ENCODE measurements at places on chromosomes 2 and 18.

DNA sequence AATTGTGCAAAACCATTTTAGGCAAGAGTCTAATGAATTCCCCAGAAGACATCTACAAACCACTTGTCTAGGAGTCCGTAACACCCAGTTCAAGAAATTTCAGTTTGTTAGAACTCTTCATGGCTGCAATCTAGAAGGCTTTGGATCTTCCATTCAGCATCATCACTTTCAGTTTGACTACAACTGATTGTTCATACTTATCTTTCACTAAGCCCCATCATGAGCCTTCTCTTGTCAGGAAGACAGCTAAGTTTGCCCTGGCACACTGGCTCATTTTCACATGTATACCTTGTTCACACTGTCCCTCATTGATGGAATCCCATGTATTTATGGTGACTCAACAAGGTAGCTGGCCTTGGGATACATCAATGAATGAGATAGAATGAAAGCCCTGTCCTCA is 898.4 kb upstream of the CELF4 start:
- no peak for DNase-seq

GRCh38 chr18:23719634-23720201 is 30.5 kb downstream of the LAMA3 start:
- DNase-seq: no peak

DNA sequence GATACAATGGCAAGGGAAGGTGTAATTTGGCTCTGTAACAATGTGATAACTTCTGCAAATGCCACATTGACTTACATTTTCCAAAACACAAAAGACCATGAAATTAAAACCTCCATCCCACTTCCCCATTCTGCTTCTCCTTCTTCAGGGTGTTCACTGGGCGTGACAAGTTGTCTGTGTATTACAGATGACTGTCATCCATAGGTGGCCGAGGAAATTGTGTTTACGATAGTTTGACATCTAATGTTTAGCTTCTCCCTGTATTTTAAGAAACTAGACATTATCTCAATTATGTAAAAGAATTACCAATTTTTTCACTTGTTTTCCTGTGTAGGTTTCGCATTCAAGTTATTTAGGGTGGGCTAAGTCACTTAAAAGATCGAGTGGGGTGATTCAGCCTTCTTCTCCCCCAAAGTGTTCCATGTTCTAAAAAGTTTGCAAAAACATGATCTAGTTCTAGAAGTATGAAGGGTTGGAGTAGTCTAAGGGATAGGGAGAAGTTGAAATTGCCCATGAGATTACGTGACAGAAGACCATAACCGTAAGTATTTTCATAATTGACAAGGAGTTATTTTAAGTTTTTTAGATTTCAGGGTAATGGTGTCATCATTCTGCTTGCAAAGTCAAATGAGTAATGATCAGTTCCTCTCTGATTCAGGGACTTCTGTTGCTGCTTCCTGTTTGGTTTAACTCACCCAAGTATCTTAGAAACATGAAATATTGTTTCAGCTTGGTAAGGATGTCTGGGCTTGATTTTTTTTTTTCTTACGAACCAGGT is 25.2 kb upstream of the CYTIP start:
- peak; percentile 83 for DNase-seq

- no peak for DNase-seq
Measured at GRCh38 chr2:144052083-144052482, 467.8 kb downstream of the ZEB2 start.

DNA sequence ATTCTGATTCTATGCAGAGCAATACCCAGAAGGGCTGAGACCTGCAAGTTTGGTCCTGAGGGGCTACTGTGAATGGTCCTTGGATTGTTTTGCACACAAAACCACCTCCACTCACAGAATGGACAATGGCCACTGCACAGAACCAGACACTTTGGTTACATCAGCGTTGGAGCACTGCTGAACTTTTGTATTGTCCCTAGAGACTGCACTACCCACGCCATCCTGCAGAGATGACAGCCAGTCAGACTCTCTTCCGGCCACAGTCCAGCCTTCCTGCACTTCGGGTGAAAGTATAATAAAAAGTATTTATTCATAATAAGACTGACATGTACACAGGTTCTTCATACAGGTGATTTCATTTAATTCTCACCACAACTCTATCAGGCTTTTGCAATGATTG is 35.7 kb downstream of the CELF4 start:
- no peak for DNase-seq

- no peak for DNase-seq
Measured at GRCh38 chr2:215052810-215053209, 85.6 kb downstream of the ABCA12 start.

DNA sequence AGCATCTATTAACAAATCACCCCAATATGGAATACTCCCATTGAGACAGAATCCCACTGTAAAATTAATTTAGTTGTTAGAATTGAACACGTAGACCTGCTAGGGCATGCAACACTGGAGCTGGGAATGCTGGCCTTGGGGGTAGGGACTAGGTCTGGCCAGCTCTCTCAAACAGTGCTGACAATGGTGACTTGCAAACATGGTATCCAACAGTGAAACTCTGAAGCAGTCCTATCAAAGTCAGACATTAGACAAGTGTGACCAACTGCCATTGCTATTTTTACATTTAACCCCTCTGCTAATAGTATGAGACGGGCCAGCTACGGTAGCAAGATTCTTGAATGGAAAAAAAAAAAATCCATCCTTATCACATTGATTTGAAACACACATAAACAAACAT is 7.2 kb downstream of the E2F6 start:
- DNase-seq: no peak

DNA sequence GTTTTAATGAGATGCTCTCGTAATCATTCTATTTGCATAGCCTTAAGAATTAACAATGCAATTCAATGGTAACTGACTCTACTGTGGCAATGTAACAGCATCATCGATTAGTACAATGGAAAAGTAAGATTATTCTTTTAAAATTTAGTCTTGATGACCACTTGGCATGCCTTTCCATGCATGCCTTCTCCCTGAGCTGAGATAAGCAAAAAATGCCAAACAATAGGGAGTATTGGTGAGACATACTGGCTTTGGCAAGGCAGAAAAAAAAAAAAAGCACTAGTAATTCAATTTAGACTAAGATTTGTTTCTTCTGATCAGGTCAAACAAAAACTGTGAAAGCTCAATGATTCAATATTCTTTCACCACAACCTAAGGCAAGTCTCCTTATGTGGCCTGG is 110.8 kb upstream of the TRIB2 start:
- no peak for DNase-seq

- DNase-seq: no peak
Measured at GRCh38 chr2:12831016-12831415, 114.3 kb downstream of the TRIB2 start.

DNA sequence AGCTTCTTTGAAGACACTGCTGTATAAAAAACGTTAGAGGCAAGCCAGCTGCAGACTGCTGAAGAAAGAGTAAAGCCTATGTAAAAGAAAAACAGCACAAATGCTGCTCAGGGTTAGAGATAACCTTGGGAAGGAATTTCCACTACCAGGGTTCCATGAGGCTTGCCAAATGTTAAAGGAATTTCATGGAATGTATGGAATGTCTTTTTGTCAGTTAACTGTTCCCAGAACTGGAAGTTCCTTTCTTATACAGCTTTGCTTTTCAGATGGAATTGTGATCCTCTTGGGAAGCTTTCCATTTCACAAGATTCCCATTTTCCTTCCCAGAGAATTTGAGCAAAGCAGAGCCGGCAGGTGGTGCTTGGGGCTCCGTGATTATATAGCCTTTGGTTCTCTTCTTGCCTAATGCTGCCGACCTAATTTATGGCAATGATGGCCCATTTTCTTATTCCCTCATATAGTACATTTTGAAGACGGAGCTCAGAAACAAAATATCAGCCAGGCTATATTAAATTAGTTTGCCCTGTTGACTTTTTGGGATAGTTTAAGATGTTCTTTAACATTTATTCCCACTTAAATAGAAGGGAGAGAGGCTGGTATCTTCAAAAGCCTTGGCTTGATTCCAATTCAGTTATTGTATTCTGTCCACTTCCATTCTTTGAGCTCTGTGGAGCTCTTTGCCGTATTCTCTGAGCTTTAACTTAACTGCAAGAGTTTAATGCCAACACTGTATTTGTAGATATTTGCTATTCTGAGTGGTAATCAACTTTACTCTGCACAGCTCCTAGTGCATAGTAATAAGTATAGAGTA is 162.3 kb downstream of the PHLPP1 start:
- no peak for DNase-seq

GRCh38 chr2:76675212-76675611 is 847.0 kb downstream of the LRRTM4 start:
- DNase-seq: no peak

DNA sequence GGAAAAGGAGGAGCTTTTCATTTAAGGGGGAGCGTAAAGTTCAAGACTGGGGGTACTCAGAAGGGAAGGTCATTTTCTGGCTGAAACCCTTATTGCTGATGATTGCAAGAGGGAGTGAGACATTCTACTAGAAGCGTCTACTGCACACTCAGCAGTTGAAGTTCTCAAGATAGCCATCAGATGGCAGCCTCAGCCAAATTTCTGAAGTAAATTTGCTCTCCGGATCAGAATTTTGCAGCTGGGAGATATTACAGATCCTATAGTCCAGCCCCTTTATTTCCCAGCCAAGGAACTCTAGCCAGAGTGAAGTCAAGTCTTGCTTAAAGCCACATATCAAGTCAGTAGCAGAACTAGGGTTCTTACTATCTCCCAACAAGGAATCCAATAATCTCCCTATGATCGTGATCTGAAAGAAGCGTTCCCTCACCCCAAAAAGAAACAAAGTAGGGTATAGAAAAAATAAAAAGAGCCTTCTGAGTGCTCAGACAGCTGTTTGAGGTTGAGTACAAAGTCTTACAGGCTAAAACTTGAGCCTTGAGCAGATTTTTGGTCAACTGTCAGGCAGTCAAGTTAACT is 24.0 kb downstream of the RAX start:
- DNase-seq: peak; percentile 14

DNA sequence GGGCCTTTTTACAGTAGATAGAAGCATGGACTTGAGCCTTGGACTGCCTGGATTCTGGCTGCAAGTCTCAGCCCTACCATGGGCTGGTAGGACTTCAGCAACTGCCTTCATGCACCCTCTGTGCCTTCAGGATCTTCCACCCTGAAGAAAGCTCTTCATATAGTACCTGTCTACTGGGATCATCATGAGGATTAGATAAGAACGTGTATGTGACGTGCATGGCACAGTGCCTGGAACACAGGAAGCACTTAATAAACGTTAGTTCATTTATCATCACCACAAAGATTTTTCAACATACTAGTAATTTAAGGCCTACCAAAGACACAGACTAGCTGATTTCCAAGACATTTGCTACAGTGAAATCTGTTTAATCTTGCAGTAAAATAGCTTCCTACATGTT is 53.2 kb upstream of the ITM2C start:
- DNase-seq: no peak

GRCh38 chr18:3081584-3081991 is 68.6 kb upstream of the LPIN2 start:
- no peak for DNase-seq

- no peak for DNase-seq
Measured at GRCh38 chr18:55510809-55511208, 77.2 kb downstream of the TCF4 start.

- no peak for DNase-seq
Measured at GRCh38 chr2:37472959-37473358, 128.5 kb downstream of the QPCT start.

DNA sequence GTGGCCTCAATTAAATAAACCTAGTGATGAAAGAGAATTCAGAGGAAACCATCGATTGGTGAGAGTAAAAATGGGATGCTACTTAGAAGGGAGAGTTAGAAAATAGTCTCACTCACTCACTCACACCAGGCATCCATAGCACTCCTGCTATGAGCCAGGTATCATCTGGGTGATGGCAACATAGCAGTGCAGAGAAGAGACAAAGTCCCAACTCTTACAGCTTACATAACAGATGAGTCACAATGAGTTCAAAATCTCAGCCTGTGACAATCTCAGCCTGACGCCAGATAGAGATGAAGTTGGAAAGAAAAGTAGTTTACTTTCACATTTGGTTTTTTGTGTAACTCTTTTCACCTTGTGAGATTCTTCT is 55.4 kb upstream of the THOC1 start:
- no peak for DNase-seq

DNA sequence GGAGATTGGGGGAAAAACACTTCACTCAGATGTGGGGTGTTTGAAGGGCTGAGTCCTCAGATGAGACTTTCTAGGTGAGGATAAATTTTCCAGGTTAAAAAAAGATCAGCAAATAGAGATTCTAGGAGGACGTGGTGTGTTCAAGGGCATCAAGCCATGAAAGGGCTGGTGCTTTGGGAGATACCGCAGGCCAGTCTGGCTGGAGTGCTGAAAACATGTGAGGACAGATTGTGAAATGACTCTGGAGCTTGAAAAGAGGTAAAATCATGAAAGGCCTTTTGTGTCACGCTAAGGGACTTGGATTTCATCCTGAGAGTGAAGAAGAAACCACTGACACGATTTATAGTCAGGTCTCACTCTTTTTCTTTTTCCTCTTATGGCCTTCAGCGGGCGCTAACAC is 320.5 kb downstream of the DPP10 start:
- no peak for DNase-seq

DNA sequence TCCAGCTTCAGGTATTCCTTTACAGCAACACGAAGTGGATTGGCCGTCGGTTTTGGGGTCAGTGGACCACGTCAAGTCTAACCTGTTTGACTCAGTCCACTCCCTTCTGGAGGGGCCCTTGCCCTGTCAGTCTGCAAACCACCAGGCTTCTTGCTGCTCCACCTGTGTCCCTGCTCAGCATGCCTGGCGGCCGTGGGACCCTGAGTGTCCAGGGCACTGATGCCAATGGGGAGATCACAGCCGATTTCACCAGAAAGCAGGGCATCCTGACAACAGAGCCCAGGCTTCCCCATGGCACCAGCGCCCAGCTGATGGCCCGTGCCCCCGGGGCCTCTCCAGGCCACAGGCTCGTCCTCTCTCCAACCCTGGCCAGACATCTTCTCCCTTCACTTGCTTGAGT is 41.2 kb upstream of the HS6ST1 start:
- DNase-seq: no peak

DNA sequence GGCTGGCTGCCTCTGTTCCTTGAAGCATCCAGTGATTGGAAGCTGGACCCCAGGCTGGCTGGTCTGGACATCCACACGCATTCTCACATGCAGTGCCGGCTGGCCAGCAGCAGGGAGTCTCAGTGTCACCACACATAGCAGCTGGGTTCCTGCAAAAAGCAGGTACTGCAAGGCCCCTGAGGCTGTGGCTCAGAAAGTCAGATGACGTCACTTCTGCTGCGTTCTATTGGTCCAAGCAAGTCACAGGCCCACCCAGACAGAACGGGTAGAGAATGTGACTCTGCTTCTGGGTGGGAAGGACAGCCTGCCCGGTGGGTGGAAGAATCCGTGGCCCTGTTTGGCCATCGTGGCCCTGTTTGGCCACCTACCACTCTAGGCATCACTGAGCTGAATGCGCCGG is 51.3 kb upstream of the SPP2 start:
- no peak for DNase-seq

Measured in CD4-positive, alpha-beta T cell treated with Interleukin-15 for 4 hours (primary cell).